Left ventricle myocardium superior (tissue), 1 donor: ENCODE measurements at places on chromosomes 3 and 15.

DNA sequence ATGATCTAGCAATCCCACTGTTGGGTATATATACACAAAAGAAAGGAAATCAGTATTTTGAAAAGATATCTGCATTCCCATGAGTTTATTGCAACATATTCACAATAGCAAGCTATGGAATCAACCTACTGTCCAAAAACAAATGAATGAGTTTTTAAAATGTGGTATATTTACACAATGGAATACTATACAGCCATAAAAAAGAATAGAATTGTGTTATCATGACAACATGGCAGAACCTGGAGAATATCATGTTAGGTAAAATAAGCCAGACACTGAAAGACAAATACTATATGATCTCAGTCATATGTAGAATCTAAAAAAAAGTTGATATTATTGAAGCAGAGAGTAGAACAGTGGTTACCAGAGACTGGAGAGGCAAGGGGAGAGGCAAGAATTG is 732.6 kb downstream of the MCTP2 start:
- DNase-seq, result no peak

DNA sequence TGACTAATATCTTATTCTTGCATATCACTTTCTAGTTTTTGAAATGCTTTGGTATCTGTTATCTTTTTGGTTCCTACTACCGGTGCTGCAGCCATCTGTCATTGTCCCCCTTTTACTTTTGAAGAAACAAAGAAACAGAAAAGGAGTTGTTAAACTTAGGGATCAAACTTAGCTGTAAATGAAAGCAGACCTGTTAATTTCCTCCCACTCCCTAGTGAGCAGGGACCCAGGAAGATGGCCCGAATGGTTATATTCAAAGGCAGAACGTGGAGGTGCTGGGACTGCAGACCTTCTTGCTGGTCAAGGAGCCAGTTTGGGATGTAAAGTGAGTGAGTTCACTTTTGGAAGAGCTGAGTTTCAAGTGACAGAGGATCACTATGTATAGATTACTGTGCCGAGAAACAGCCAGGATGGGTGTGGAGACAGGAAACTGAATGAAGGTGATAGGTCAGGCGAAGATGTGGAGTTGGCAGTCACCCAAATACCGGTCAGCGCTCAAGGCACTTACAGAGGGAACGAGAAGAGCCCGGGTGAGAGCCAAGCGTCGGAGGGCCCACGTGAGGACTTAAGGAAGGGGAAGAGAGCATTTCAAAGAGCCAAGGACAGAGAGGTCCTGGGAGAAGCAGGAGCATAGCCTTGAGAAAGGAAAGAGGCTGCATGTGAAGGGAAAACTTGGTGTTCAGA is 20.1 kb downstream of the KBTBD8 start:
- DNase-seq, result peak; percentile 73

DNA sequence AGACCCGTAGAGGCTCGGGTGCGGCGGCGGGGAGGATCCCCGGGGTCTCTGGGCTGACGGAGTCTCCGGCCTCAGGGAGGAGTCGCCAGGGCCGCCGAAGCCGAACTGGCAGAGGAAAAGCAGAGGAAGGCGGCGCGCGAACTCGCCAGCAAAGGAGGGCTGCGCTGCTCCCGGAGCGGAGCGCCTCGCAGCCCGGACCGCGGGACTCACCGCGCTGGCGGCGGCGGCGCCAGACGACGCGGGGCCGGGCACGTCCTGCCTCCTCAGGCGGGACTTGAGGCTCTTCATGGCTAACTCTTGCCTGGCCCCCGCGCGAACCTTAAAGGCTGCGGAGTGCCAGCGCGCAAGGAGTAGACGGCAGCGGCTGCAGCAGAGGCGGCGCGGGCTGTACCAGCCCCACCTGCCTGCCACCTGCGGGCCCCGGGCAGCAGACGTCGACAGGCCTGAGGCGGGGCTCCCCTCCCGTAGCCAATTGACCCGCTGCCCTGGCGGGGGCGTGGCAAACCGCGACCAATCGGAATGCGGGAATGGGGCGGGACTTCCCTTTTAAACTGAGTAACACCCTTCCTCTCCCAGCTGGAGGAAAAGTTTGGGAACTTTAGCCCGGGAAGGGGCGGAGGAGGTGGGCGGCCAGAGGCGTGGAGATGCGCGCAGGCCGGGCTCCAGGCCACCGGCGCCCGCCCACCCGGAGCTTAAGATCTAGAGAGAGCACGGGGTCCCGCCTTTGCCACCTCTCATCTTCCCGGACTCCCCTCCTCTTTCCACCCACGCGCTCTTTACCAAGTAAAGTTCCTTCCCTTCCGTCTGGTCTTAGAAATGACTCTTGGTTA is at the start of gene UACA:
Gene UACA (minus strand): TSS at position 439 of the 830 bp plus-strand sequence. CDS start 151 bp downstream, at position 288.
- peak; percentile 97 for DNase-seq

GRCh38 chr15:40111888-40112287 is 3.2 kb upstream of the BMF start:
- no peak for DNase-seq

DNA sequence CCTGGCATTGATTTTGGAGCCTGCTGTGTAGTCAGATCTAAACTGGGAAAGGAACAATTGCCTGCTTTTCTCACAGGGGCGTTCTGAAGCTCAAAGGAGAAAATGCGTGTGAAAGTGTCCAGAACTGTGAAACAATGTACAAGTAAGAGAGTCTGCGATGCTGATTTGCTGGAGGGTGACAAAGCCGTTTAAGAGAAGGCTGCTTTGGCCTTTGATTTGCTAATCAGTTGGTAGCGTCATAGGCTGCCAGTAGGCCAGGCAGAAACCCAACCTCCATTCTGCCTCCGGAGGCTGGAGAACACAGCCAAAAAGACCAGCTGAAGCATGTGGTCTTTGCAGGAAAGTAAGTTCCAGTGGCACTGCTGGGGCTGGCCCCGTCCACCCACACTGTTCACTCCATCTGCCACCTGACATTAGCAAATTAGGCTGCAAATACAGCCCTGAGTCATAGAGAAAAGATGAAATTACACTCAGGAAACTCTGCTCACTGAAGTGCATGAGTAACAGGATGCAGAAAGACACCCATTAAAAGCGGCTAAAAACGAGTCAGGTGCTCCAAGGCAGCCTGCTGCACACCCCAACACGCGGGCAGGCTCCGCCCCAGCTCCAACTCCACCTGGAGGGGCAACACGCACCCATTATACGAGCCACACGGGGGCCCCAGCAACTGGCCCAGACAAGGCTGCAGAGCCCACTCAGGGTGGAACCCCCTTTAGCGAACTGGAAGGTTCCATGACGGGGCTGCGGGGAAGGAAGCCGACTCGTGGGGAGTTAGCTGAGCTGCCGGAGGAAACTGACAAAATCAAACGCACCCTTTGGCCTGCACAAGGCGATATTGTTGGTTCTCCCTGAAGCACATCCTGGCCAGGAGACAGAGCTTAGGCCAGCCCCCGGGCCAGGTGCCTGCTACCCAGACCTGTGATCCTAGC is 31.6 kb downstream of the ZDHHC19 start:
- DNase-seq, result no peak

DNA sequence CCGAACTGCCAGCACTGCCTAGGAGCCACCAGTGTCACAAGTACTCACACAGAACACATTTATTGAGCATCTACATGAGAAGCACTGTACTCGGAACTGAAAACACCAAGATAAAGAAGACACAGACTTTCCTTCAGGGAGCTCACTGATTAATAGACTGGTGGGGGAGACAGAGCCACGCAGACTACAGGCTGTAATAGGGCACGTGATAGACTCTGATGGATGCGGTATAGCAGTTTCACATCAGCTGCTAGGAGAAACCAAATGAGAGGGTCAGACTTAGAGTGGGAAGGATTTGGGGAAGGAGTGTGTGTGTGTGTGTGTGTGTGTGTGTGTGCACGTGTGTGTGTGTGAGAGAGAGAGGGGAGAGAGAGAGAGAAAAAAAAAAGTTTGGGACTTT is 12.1 kb downstream of the EPHB1 start:
- DNase-seq, result no peak

GRCh38 chr3:50124800-50125178 is 30.3 kb upstream of the SEMA3F start:
- DNase-seq, result no peak

GRCh38 chr3:108406661-108407206 is 103.7 kb downstream of the MYH15 start:
- no peak for DNase-seq

- DNase-seq, result no peak
These were observed 1.3 kb upstream of the MESD start for GRCh38 chr15:80990955-80991354.

DNA sequence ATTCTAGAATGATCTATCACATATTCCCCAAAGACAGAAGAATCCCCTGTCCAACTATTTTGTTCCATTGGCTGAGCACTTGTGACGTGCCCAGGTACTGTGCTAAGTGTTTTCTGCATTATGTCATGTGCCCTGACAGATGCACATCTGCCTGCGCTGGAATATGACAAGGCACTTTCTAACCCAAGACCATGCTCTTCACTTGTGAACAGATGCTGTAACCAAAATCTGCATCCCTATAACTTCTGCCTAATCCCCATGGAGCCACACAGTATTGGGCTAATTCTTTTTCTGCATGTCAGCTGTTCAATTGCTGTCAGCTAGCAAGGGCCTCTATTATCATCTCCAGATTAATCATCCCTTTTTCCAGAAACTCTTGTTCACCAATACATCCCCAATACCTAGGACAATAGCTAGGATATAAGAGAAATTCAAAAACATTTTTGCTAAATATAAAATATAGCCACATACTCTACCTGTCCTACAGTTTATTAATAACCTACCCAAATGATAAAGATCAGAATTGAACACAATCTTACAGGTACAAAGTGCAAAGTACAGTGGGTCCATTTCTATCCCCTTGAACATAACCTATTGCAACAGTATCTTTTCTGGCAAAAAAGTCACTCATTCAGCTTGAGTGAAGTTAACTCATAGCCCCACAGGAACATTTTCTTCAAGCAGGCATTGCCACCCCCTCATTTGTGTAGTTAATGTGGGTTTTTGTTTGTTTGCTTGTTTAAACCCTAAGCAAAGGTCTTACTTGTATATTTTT is 109.4 kb upstream of the LRRN1 start:
- no peak for DNase-seq

- no peak for DNase-seq
These were observed 140.4 kb upstream of the CGNL1 start for GRCh38 chr15:57235873-57236272.
